NCI-H1105 treated with DMSO at 0.1 percent for 48 hours (cell line): ENCODE measurements at places on chromosomes 5 and 9.

DNA sequence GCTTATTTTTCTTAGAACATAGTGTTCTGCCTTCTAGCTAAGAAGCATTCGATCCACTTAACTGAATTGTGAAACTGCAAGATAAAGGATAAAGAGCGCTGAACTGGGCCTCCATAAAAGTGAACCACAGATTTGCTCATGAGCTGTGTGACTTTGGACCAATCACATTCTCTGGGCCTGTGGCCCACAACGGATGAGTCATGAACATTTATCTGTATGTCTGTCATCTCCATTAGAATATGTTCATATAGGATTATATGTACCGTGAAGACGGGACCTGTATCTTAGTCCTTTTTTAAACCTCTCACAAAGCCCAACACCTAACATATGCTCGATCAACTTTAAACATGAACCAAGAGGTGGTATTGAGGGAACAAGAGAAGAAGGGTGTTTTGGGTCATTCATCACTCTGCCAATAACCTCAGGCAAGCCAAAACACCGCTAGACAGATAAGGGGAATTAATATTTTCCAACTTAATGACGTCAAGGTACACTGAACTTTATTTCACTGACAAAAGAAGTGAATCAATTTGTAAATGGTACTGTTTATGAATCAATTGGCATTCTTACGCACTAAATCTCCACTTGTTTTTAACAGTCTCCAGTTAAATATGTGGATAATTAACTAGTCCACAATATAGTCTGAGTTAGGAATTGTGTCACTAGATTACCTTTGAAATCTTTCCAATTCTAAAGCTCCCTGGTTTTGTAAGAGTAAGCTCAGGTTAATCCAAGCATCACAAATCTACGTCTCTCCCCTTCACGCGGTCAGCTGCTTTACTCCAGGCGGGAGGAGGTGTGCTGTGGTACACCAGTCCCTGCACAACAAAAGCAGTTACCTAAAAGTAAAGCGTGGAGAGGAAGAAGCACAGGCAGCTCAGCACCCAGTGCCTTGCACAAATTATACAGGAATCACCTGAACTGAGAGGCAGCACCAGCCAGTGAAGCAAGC, 1.6 kb downstream of the TMEM245 start:
- DNase-seq = no peak

GRCh38 chr9:129467004-129467588, 153.8 kb downstream of the C9orf50 start:
- no peak for DNase-seq

DNA sequence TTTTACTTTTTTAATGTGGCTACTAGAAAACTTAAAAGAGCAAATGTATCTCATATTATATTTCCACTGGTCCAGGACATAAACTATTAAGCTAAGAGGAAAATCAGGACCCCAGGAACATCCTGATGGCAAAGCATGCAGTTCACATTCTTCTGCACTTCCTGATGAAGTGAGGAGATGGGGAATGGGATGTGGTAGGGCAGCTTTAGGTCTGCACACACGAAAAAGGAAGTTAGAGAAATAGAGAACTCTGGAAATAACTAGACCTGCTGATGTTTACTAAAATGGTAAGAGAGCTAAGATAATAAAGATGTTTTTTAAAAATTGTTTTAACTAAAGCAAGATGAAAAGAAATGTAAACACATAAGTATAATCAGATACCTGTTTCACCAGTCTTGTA, 39.7 kb upstream of the NIPBL start:
- no peak for DNase-seq

GRCh38 chr9:133029994-133030316, 842 bp upstream of the GTF3C5 start:
- no peak for DNase-seq

GRCh38 chr9:94145640-94146039, 61.4 kb downstream of the PTPDC1 start:
- DNase-seq = no peak

- DNase-seq = no peak
These were observed 13.6 kb upstream of the SPATA31E1 start for GRCh38 chr9:87869082-87869481.

DNA sequence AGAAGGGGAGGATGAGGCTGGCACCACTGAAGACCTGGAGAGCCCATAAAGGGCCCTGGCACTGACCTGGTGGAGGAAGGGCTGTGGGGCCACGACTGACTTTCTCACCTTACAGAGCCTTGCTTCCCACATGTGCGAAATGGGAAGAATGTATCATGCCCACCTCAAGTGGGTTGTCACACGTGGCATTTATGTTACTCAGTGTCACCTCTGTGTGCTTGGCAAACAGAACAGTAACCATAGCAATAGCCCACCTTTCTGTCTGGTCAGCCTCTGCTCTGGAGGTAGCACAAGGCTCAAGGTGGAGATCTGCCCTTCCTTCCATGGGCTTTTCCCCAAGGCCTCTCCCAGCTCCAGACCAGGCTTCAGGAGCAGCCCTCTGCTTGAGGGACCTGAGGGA, 16.7 kb downstream of the TCF7 start:
- no peak for DNase-seq

GRCh38 chr9:113614843-113615648, 151.5 kb downstream of the RGS3 start:
- no peak for DNase-seq

DNA sequence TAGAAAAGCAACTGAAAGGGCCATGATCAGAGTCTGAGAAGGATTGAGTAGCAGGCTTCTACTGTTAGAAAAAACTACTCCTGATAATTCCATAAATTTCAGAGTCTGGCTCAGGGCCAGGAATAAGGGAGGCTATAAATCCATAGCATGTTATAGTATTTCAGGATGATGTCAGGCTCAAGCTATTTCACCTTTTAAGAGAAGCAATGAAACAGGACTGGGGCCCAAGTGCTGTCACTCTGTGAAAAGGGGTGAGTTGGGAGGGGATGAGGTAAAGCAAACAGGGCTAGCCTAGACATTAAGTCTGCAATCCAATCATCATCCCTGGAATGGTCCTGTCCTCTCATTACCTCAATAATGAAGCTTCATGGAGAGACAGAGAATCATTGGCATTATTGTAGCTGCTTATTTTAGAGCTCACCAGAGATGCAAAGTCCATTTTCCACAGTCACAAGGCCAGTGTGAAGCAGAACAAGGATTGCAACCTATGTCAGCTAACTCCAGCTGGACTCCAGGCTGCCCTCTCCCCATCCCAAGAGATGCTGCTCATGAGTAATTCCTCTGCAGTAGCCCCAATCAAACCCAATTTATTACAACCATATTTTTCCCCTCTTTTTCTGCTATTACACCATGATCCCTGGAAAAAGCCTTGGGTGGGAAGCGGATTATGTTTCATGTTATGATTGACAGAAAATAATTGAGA, 56.0 kb downstream of the PAPPA start:
- DNase-seq = no peak

DNA sequence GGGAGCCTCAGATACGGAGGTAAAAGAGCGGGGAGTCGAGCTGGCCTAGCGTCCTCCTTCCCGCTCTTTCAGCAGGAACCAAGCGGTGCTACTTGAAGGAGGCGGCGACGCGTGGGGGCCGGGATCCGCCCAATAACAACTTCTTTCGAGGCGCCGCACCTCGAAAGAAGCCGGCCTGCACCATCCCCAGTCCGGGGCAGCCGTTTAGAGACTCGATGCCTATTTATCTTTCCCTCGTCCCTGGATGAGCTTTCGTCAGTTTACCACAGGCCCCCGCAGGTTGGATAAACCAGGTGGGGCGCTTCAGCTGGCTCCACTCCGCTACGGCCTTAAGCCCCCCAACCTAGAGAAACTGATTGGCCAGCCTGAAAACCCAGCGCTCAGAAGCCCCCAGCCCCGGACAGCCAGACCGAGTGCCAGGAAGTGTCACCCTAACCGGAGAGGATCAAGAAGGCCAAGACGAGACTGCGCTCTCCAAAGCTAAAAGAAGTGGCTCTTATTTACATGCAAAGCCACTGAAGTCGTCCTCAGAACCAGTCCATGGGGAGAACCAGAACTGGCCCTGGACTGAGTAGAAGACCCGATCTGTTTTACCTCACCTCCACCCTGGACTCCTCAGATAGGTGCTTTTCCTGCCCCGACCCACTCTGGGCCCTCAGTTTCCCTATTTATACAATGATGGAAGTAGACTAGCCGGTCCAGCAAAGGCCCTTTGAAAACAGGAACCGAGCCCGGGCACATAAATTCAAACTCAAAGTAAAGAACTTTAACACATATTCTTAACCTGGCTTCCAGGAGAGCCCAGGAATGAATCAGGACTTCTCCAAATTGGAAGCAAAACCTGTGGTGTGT, 1.4 kb downstream of the HAND1 start:
- DNase-seq = no peak

- DNase-seq = peak; percentile 51
These were observed 1096.3 kb upstream of the DMAC1 start for GRCh38 chr9:8895861-8896224.

- DNase-seq = peak; percentile 60
These were observed 32.2 kb downstream of the LNPEP start for GRCh38 chr5:96968074-96968473.

- no peak for DNase-seq
These were observed 43.1 kb downstream of the PRR16 start for GRCh38 chr5:120507197-120507596.

DNA sequence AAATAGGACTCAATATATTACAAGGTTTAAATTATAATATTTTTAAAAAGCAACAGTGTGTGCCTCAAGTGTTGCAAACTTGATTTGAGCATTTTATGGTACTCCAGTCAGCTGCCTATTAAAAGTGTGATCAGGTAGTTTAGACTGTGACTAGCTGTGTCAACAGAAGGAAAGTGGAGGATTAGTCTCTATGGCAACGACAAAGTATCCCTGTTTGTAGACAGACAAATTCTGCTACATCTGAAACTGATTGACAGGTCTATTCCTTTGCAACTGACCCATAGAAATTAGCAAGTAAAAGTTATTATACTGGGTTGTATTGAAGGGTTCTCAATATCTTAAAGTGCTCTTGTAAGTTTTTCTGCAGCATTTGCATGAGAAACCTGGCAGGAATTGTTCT, 249.8 kb upstream of the ARRDC3 start:
- peak; percentile 35 for DNase-seq

DNA sequence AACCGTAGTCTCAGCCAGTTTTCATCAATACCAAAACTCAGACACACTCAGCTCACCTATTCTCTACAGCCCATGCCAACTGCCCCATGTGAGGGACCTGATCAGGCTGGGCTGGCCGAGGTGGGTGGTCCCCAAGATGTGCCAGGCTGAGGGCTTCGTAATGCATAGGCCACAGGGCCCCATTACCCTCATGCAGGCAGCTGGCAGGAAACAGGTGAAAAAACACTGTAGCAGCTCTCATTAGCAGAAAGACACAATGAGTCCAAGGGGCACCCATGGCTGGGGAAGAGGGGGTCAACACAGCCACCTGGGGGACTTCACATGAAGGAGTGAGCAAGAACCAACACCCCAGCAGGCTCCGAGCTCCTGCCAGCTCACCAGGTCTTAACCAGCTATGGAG, 8.2 kb downstream of the IPPK start:
- no peak for DNase-seq

GRCh38 chr5:100634937-100635534, 99.9 kb downstream of the FAM174A start:
- no peak for DNase-seq

GRCh38 chr9:107918749-107919148, 429.2 kb upstream of the KLF4 start:
- no peak for DNase-seq

- peak; percentile 12 for DNase-seq
These were observed 107.6 kb downstream of the PLPP1 start for GRCh38 chr5:55427157-55427556.

DNA sequence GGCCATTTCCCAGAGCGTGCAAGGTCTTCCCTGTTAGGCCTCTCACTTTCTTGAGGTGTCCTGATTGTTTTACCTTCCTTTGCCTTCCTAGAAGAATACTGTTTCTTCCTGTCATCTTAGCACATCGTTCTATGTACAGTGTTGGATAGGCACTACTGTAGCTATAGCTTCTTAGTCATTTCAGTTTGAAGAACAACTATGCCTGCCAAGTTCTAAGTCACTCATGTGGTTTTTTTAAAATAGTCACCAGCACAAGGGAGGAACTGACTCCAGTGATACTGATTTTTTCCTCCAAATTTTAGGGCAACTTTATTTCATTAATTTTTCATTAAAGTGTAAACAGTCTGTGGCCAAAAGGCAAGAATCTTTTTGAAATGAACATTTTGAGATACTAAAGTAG, 122.4 kb upstream of the NR5A1 start:
- no peak for DNase-seq

DNA sequence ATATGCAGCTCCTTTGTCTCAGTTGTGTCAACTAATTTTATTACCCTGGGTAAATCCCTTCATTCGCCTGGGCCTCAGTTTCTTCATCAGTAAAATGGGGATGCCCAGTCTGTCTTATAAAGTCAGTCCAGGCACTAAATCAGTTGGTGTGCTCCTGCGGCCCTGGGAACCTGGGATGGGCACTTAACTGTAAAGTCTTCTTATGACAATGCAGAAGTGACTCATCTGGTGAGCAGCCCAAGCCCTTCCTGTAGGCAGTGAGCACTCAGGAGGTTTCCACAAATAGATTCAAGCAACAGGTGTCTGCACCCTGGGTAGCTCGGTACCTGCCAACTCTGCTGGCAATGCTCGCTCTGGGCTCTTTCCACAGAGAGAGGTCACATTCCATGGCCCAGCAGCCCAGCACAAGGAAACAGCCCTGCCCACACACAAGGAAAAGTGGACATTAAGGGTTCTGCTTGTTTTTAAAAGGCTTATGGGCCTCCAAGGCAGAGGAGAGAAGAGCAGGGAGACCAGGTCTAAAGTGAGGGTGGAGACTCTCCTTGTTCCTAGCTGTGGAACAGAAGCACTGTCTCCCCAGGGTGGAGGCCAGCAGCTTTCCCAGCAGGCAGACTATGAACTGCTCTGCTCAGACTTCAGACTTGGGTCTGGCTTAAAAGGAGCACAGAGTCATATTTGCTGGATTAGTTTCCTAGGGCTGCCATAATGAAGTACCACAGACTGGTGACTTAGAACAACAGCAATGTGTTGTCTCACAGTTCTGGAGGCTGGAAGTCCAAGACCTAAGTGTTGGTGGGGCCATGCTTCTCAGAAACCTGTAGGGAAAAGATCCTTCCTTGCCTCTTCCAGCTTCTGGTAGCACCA, 89.7 kb upstream of the ADRA1B start:
- no peak for DNase-seq

- DNase-seq = no peak
These were observed 384.6 kb downstream of the SPOCK1 start for GRCh38 chr5:137114529-137114928.

- no peak for DNase-seq
These were observed 49.0 kb upstream of the CTXN3 start for GRCh38 chr5:127599847-127600246.
